ENCODE measurements at places on chromosomes 3 and 15.

- no peak for DNase-seq
Observed at GRCh38 chr3:76442374-76442915, 597.5 kb upstream of the ROBO2 start.

DNA sequence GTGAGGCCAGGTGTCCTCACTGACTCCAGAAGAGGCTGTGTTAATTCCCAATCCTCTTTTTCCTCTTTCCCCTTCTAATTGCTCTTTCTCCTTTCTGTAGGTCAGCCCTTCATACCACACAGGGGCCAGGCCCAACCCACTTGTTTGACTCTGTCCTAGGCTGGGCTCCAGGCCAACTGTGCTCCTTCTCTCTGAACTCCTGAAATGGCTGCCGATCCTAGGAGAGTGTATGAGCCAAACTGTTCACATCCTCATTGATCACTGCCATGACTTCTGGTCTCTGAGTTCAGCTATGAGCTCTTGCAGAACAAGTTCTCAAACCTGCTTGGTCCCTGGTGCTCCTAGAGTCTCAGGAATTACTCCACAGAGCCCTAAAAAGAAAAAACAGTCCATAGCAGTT is 145.1 kb downstream of the VGLL4 start:
- no peak for DNase-seq

DNA sequence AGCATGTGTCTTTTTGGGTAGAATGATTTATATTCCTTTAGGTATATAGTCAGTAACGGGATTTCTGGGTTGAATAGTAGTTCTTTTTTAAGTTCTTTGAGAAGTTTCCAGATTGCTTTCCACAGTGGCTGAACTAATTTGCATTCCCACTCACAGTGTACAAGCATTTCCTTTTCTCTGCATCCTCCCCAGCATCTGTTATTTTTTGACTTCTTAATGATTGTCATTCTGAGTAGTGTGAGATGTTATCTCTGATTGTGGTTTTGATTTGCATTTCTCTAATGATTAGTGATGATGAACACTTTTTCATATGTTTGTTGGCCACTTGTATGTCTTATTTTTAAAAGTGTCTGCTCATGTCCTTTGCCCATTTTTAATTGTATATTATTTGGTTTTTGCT is 337.6 kb downstream of the EFHB start:
- no peak for DNase-seq

GRCh38 chr3:132332508-132332907 is 15.3 kb downstream of the ACP3 start:
- DNase-seq, result no peak

DNA sequence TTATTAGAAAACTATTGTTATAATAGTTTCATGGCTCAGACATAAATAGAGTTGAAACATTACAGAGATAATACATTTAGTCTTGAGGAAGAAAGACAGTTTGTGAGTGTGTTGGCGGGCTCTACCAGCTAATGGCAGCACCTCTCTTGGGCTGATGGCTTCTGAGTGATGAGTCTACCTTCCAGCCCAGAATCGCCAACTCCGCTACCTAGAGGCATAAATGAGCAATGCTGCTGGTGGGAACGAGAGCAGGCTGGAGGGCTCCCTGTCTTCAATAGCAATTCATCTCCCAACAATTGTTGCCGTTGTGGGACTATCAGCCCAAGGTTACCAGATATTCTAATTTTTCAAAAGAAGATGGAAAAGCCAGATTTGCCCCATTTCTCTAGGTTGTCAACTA is 388.7 kb downstream of the FOXP1 start:
- DNase-seq, result no peak

DNA sequence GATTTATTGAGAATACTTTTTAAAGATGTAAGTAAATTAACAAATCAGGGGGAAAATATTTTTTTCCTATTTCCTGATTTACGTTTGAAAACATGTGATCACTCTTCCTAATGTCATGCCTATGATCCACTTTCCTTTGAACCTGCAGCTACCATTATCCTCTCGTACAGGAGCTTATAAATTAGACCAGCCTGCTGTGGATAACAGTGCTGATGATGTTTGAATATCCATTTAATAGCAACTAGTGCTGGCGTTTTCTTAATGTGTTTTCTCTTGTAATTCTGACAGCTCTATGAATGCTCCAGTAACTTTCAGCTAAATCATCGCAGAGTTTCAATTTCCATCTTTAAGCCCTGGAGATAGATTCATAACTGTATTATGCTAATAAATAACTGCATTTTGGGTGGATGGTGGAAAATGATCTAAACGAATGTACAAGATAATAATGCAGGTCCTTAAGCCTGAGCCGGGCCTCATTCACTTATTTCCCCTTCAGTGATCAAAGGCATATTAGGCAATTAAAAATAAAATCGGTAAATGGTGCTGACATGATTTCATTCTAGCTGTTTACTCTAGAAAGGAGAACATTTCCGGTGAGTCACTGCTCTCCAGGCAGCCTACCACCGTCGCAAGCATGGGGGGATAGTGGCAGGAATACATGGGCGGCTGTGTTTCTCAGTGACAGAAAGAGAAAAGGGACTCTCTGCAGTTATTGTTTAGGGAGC is 58.5 kb upstream of the SLC24A5 start:
- no peak for DNase-seq

DNA sequence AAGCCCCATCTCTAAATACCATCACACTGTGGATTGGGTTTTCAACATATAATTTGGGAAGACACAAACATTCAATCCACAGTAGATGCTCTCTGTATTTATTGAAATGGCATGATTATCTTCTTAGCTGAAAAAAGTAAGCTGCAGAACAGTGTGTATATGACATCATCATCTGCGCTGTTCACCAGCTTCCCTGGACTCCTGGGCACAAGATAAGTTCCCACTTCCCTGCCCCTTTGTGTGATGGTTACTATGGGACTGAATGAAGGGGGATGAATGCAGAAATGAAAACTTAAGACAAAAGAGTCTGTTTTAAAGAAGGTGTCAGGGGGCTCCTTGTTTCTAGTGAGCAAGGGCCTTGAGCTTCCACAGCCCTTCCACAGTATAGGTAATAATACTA is 20.0 kb upstream of the GPD1L start:
- no peak for DNase-seq

DNA sequence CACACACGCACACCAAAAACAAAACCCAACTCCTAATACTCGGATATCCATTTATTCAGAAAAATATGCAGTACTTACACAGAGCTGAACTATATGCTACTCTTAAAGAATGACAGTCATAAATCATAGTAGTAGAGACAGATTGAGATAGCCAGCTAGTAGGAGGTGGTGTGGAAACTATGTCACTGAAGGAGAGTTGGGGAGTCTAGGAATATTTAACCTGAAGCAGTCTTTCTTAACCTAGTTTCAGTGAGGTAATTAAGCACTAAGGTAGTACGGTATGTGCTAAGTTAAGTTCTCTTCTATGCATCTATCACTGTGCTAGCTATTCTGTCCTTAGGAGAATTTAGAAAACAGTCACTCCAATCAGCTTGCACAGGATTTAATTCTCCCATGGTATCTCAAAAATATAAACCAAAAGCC is 54.2 kb downstream of the ANKRD28 start:
- no peak for DNase-seq

DNA sequence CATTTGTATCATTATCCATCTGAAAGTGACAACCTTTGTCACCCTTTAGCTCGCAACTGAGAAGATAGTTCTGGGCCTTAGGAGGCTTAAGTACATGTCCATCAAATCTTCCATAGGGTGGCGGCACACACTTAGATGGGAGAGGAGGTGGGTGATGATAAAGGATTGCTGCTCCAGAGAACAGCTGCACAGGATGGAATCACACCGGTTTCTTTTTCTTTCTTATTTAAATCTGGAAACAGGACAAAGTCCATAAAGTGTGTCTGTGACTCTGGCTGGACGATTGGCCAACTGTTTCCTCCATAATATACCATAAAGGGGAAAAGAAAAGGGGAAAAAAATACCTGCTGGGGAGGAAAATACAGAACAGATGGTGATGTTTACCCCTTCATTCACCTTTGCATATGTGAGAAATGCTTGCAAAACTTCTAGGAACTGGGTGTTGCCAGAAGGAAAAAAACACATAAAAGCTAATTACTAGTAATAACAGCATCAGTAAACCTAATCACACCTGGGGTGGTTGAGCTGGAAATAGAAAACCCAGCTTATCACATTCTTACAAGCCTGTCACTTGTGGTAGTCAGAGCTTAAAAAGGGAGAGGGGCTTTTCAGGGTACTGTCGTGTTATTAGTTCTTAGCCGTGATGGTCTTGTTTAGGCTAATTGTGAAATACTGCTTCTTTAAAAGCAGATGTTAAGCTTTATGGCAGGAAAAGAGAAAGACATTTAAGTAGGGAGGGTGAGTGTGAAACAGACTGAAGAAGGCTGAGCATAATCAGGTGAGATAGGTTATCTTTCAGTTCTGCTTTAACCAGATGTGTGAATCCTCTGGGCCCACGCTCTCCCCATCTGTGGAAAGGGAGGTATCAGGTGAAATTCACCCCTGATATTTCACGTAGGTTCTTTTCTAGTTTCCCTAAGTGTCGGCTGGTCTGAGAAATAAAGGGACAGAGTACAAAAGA is 16.7 kb downstream of the C2CD4A start:
- DNase-seq, result no peak

DNA sequence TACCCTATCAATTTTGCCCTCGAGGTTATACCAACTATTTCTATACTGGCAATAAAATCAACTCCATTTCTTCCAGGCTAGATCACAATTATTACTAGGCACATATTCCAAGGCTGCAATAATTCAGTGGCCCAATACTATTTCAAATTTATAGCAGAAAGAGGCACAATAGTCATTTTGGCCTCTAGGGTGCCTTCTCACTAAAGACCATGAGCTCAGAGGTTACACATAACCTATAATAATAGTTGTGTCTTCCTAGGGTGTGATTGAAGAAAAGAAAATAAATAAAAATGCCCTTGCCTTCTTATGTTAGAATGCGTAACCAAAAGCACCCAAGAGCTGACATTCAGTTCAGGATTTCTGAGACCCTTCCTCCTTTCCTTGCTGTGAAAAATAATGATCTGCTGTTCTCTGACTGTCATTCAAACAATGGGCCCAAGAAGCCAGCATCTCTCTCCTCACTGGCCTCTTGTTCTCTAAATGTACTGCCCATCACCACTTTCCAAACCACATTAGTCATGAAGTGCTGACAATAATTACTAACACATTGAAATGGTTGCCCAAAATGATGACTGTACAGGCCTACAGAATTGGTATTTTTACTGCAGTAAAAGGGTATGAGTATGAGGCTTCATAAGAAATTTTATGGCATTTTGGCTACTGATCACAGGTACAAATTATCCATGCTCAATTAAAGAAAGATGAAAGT is 244.8 kb downstream of the LRRN1 start:
- DNase-seq, result no peak

DNA sequence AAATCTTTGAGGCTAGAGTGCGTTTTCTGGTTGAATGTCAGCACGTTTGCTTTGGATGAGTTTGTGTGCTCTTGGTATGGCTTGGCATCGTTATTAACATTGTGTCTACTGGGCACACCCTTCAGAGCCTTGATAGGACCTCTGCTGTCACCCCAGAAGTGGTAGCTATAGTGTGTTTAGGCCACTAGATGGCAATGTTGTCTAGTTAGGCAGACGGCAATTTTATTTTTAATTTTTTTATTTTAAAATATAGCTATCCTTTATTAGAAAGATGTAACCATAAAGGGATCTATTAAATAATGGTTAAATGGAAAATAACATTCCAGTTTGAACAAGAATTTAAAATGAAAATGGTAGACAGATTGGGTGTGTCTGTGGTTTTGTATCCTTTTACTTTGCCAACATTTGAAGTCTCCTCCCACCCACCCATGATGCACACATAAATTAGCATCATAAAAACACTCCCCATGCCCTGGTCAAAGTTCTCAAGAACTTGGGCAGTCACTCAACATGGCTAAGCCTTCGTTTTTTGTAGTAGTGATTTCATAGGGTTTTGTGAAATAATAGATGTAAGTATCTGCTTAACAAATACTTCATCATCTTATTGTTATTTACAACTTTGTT is 200.7 kb downstream of the KCNH8 start:
- no peak for DNase-seq

- DNase-seq, result no peak
Observed at GRCh38 chr3:115628075-115628412, 4.7 kb downstream of the GAP43 start.

DNA sequence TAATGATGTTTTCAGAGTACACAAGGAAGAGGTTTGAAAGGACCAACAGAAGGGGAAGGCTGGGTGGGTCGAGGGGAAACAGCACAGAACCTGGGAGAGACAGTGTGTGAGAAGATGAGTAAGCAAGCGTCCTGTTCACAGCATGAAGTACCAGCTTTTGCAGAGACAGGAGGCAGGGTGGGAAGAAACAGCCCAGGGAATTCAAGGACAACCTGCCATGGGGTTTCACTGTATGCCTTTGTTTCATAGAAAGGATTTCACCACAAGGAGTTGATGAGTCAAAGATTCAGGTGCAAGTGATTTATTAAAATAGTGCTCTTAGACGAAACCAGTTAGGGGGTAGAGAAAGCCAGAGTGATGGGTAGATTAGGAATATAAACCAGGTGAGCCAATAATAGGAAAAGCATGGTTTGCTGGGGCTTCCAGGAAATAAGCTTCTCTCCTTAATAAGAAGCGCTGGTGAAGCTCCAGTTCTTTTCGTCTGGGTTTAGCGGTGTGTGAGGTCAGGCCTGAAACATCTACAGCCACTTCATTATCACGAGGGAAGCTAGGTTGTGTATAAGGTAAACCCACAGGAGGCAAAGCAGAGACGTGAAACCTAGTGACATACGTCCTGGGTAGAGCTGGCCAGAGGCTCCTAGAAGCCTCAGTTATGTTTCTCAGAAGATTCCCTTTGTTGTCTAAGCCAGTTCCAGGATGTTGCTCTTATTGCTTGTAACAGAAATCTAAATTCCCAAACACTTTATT is 3.9 kb downstream of the HHLA2 start:
- no peak for DNase-seq

DNA sequence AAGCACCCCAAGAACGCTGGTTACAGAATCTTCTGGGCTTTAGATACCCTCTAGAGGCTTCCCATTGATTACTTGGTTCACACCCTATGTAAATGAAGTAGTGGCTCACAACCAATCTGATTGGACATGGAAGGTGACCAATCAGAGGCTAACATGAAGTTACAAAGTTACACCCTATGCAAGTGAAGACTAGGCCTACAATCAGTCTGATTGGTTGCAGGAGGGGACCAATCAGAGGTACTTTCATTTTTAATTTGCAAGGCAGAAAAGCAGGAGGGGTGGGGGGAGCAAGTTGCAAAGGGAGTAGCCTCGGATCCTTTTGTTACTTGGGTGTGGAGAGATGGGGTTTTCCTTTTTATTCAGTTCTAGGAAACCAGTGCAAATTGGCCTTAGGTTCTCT is 11.1 kb upstream of the RTP2 start:
- no peak for DNase-seq

DNA sequence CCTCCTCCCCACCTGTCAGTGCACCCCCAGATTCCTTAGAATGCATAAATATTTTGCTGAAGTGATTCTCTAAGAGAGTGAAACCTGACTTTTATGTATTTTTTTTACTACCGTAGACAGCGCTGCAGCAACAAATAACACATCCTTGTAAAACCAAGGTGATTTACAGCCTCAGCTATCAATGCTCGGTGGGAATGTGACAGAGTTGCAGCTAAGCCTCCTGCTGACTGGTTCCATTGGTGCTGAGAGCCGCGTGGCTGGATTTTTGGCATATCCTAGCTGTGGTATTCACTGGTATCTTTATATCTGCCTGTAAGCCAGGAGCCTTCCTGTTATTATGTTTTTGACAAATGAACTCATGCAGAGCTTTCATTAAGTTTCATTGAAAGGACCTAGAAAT is 11.0 kb downstream of the FGD5 start:
- no peak for DNase-seq
